Right ventricle myocardium superior (tissue), 1 donor: ENCODE measurements at places on chromosomes 3 and 15. TPM values are rescaled to one million over a fixed set of nuclear protein-coding genes. Genes with fewer than 3 reads are reported as not detected.

Gene EAF2
- 2.6 TPM for total RNA-seq

Gene PLSCR5
- total RNA-seq, result not detected

Gene INSYN1
- total RNA-seq, result 155 TPM

Gene GOLGA8G
- not detected for total RNA-seq

Gene TMEM266
- 0.13 TPM for total RNA-seq

DNA sequence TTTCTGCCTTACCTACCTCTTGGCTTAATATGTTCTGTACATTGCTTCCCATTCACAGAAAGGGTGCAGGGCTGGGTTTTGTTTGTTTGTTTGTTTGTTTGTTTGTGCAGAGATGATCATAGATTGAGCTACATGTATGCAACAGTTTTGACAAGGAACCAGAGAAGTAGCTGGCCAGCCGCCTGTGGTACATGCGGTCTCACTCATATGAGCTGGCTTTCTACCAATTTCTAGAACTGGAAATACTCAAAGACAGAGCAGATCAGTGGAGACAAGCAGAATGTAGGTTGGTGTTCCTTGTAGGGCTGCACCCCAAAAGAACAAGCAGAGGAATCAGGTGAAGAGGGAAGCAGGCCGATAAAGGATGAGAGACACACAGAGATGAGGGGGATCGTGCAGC is 502.7 kb downstream of the SOX2 start:
- DNase-seq, result peak; percentile 42

- DNase-seq, result no peak
These were observed 17.6 kb downstream of the C15orf62 start for GRCh38 chr15:40787344-40787841.

- no peak for DNase-seq
These were observed 523.6 kb downstream of the NTRK3 start for GRCh38 chr15:87732976-87733375.

- no peak for DNase-seq
These were observed 85.9 kb upstream of the KLHL25 start for GRCh38 chr15:85880501-85881190.

DNA sequence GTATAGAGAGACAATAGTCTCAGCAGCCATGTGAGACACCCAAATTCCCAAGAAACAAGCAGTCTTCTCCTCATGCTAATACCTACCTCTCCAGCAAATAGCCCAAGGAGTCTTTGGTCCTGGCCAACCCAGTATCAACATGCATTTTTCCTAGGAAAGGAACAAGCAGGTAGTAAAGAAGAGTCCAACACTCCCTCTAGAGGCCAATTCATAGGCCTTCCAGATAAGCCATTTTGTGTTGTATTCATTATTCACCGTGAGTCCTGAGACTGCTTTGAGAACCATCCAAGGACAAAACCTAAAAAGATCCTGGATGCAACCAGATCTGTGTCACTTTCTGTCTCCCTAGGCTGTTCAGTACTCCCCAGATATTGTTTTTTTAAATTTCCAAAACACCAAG is 63.6 kb upstream of the SNTN start:
- DNase-seq, result no peak

GRCh38 chr15:74383695-74384565 is 16.5 kb upstream of the CYP11A1 start:
- no peak for DNase-seq

- peak; percentile 53 for DNase-seq
These were observed 10.1 kb downstream of the SEMA3F start for GRCh38 chr3:50164984-50165909.

DNA sequence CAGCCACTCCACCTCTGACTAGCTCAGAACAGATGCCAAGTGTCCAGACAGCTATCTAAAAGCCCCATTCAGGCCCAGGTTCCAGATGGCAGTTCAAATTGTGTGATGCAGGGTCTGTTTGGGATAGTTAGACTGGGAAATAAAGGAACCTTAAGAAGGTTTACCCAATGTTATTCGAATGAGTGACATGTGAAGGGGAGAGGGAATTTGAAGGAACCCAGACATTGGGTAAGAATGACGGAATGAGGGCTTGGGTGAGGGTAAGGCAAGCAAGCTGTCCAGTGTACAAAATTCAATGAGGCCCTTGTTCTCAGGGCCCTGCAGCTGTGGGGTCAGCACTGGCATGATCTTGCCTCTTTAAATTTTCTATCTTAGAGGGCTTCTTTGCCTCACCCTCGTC is 34.1 kb downstream of the ATP13A5 start:
- DNase-seq, result no peak

- no peak for DNase-seq
These were observed 246.7 kb downstream of the MCTP2 start for GRCh38 chr15:94477913-94478553.

- no peak for DNase-seq
These were observed 12.1 kb downstream of the CSNK1G1 start for GRCh38 chr15:64343841-64344240.

GRCh38 chr3:195853996-195854395 is 42.3 kb upstream of the MUC4 start:
- no peak for DNase-seq

DNA sequence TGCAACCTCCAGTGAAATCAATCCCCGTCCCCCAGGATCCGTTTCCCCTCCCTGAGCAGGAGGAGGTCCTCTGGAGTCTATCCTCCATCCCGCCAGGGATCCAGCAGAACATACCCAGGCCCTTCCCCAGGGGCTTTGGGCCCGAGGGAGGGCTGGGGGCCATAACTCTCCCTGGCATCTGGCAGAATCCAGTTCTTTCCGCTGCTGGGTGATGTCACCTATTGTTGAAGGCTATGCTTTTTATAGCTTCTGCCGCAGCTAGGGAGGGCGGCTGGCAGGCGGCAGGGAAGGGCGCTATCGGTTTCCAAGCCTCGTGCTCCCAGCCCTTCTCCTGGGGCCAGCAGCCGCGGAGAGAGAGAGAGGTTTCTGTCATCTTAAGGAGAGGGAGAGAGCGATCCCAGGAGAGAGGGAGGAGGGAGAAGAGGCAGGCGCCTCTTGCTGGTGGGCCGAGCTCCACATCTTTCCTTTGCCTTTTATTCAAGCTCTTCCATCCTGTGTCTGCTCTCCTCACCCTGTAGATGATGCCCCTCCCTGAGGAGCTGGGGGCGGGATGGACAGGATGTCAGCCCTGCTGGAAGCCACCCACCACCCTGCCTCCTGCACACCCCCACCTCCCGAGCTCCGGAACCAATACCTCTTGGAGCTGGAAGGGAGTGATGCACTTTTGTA is 120.1 kb downstream of the ANP32A start:
- DNase-seq, result peak; percentile 80

DNA sequence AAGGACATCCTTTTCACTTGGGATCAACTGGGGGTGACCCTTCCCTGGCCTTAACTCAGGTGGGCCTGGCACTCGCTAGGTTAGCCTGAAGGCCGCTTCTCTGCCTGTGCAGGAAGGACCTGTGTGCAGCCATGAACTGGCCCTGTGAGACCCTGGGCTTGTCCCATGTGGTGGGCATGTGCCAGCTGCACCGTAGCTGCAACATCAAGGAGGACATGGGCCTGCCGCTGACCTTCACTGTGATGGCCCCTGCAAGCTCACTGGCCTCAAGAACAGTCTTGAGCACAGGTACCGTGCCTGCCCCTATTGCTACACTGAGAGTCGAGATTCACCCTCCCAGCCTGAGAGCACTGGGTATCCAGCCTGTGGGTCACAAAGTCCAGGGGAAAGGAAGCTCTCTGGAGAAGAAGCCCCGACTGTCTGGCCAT is 43.0 kb downstream of the SAXO2 start:
- DNase-seq, result no peak

DNA sequence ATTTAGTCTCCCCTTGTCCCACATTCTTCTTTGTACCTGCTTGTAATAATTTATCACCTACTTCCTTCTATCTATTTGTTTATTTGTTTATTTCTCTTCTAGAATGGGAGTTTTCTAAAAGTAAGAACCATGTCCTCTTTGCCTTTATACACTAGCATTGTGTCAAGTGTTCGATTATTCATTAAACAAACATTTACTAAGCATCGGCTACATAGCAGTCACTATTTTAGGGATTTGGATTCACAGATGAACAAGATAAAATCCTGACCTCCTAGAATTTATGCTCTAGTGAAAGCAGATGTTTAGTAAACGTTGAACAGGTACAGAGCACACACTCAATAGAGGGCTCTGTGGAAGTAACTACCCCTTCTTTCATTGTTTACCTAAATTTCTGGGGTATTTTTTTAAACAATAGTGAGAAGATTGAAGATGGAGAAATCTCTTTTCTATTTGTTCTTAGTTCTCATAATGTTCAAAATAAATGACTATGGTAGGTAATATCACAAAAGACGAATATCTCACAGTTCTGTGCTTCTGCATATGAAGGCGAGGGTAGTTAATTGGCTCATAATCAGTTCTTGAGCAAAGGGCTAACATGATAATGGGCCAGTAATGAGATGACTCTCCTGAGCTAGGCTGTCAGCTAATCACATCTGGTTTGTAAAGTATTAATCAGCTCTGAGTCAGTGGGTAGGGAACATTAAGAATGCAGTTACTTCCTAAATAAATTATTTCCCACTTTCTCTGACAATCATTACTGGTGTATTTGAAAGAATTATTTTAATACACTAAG is 111.9 kb downstream of the SLC9A9 start:
- DNase-seq, result no peak

GRCh38 chr3:41519746-41520145 is 320.4 kb downstream of the CTNNB1 start:
- DNase-seq, result no peak

GRCh38 chr3:22380253-22380652 is 629.2 kb upstream of the ZNF385D start:
- DNase-seq, result no peak
